Glutamatergic neuron (in vitro differentiated cells): ENCODE measurements at places on chromosomes 12 and 14. TPM values are rescaled to one million over a fixed set of nuclear protein-coding genes. Genes with fewer than 3 reads are reported as not detected.

DNA sequence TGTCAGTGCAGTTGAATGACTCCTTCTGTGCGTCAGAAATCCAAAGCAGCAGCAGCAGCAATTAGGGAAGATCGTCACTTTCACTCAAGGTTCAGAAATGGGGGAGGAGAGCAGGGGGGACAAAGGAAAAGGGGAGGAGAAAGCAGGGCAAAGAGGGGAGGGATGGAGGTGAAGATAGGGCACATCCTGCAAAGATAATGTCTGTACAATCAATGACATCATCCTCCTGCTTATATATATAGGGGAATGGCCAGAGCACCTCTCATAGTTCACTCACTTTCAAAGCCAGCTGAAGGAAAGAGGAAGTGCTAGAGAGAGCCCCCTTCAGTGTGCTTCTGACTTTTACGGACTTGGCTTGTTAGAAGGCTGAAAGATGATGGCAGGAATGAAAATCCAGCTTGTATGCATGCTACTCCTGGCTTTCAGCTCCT is at the start of gene NTS:
NTS (plus strand) TSS at position 265 of the 431 bp plus-strand sequence; CDS start at position 374, 109 bp downstream.
- no peak for DNase-seq

- no peak for DNase-seq
Measured at GRCh38 chr14:103857256-103857655, 9.9 kb upstream of the PPP1R13B start.

- DNase-seq, result no peak
Measured at GRCh38 chr12:22880331-22880730, 255.4 kb downstream of the ETNK1 start.

PPFIA2 gene
- total RNA-seq, result 31.1 TPM

DNA sequence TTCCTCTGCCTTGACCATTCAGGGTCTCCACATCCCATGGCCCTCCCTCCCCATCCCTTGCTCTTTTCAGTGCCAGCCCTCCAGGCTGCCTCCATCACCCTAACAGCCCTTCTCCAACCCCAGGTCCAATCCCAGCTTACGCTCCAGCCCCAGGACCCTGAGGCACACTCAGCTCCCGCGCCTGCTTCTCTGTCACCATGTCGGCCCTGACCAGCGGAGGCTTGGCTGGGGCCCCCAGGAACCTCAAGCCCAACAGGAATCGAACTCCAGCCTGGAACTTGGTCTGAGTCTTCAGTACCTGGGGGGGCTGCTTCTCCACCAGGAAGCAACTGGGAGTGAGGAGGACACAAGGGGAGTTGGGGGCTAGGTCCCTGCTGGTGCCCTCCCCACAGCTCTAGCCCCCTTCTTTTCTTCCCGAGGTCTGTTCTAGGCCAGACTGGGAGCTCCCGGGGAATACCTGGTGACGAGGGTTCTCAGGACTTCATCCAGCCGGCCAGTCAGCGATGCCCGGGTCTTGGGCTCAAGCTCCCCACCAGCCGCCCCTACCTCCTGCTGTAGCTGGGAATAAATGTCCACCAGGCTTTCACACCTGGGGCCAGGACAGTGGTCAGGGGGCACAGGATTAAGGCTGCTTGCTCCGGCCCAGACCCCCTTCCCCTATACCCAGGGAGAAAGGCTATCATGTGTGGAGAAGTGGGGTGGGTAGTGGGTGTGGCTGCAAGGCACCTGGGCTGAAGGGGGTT is 6.0 kb downstream of the STAT6 start:
- DNase-seq, result no peak

MYO1A gene
- 0.64 TPM for total RNA-seq

- no peak for DNase-seq
Measured at GRCh38 chr14:34872822-34873588, 2.2 kb downstream of the BAZ1A start.

DNA sequence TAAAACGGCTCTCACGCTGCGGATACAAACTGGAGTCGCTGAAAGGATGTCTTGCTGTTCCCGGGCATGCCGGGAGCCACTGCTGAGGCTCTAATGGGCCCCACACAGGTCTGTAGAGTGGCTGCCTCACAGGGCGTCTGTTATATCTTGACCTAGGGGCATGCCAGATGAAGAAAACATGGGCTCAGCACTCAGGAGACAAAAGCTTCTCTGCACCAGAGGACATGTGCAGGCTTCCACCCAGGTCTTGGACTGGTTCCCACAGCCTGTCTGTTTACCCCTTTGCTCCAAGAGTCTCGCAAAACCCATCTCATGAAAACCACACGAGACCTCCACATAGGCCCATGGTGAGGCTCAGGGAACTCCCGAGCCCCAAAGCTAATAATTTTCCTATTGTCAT is 134.2 kb downstream of the RPS29 start:
- no peak for DNase-seq

GRCh38 chr12:114835031-114835430 is 151.1 kb upstream of the TBX3 start:
- DNase-seq, result no peak

DNA sequence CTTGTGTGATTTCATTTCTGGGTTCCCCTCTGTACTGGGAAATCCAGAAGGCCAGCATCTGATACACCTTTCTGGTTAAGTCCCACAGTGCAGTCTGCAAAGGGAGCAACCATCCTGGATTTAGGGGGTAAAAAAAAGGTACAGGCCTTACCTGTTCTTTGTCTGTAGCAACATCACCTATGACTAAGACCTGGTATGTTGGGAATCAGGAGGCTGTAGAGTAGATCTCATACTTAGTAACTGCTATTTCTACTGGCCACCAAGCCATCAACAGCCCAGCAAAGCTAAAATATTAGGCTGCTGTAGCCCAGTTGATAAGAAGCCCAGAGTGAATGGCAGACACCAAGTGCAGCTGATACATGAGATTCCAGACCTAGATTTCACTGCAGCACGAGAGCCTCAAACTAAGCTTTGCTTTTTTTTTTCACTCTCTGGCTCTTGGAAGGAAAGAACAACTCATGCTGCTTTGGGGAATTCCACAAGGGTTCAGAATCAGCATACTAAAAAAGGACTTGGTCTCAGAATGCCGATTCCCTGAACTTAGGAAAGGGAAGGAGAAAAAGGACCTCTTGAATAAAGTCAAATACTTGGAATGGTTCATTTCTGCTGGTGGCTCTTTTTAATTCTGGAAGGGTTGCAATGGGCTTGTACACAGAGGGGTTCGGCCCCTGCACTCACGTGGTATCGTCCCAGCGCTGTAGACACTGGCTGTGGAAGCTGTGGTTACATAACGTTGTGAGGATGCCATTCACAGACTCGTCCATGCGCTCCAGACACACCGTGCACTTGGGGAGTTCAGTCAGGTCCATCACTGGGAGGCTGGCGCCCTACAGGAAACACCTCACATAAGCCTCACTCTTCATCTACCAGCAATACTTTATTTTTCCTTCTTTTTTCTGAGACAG is 20.5 kb downstream of the BRAP start:
- no peak for DNase-seq

DNA sequence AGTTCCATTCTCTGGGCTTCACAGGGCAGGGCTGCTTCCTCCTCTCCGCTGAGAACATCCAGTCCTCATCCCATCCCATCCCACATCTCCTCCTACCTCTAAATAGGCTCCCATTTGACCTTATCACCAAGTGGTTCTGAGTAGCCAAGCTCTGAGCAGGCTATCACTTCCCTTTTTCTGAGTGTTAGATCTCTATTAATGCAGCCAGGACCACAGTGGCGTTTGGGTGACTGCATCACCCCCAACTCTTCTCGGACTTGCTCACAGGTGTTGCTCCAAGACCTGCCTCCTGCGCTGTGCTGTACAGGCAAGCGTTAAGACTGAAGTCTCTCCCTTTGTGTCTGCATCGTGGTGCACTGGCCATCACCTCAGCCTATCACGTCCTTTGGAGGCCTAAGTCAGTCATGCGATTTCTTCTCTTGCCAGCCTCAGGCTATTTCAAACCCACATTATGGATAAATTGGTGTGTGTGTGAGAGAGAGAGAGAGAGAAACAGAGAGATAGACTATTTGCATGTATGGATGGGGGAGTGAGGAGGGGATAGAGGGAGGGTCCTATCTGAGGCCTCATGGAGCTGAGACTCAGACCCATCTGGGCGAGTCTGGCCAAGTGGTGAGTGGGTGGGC is 12.4 kb upstream of the HHIPL1 start:
- no peak for DNase-seq

- no peak for DNase-seq
Measured at GRCh38 chr12:86230516-86231146, 25.6 kb downstream of the MGAT4C start.
